ENCODE measurements at places on chromosomes 16 and 17.

DNA sequence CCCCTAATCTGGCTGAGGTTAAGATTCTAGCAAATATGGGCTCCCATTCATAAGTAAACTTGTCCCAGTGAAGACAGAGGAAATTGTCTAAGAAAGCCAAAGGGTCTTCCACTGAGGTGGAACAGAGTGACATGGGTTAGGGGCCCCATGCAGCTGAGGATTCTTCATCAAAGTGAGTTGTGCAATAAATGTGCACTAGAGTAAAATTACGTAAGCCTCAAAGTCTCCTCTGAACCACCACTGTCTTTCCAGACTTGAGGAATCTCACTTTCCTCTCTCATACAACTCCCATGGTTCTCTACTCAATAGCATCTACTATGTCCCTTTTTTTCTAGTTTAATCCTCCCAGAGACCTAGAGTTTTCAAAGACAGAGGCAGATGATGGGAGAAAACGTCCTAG lies 132.4 kb downstream of the CA10 start:
- DNase-seq = no peak

GRCh38 chr16:86142801-86143236 lies 243.9 kb downstream of the IRF8 start:
- DNase-seq = no peak

- no peak for DNase-seq
These were observed 131.7 kb downstream of the RGS9 start for GRCh38 chr17:65268832-65269231.

GRCh38 chr17:68133346-68134045 lies 98.0 kb downstream of the KPNA2 start:
- DNase-seq = no peak

DNA sequence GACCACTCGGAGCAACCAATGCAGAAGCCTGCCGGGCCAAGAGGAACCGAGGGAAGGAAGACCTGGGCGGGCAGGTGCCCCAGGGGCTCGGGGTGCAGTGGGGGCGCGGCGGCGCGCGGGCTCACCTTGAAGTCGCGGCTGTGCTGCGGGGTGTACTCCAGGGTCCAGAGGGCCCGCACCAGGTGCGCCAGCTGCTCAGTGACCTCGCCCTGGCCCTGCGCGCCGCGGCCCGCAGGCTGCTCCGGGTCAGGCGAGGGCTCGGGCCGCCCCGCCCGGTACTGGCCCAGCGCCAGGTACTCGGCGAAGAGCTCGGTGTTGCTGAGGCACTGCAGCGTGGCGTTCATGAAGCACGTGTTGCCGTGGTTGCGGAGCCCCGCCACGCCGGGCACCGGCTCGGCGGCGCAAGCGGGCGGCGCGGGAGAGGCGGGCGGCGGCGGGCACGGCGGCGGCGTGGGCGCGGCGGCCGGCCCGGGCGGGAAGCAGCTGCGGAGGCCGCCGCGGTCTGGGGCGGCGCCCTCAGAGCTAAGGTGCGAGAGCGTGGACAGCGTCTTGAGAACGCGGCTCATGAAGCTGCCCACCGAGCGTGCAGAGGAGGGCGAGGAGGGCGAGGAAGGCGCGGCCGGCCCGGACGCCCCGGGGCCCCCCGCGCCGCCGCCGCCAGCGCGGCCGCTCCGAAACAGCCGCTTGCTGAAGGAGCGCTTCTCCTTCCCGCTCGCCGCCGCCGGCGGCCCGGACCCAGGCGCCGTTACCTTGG lies 562 bp downstream of the USP31 start:
- peak; percentile 26 for DNase-seq

- DNase-seq = no peak
These were observed 12.8 kb upstream of the GNG13 start for GRCh38 chr16:813204-813915.

GRCh38 chr17:68584581-68585303 lies 16.4 kb downstream of the FAM20A start:
- DNase-seq = no peak

GRCh38 chr16:58411736-58412614 lies 19.7 kb downstream of the GINS3 start:
- no peak for DNase-seq

DNA sequence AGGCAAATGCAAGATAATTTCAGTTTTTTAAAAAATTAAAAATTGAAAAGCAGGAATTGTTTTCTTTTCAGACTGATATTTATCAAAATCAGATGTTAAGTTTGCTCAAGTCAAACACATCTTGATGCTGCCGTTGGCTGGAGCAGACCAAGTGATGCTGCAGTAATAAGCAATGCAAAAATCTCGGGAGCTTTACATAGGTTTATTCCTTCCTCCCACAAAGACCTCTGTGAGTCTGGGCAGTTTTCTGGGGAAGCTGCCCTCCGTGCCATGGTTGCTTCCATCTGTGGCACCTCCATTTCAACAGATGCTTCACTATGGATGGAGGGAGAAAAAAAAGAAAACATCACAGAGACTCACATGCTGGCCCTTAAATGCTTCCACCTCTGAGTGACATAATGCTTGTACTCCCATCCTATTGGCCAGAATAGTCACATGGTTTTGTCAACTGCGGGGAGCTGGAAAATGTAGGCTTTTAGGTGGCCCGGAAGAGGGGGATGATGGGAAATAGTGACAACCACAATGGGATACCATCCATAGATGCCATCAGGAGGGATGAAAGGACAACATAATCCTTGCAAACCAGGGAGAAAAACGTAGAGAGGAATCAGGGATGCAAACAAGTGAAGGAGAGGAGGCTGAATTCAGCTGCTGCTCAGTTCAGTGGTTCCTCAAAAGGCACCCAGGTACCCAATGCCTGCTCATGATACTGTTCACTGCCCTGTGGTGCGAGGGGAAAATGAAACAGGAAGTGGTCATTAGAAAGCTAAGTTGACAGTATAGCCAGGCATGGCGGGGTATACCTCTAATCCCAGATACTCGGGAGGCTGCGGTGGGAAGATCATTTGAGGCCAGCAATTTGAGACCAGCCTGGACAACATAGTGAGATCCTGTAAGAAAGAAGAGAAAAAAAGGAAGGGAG lies 13.5 kb upstream of the ERCC4 start:
- DNase-seq = no peak

GRCh38 chr17:40707745-40708144 lies 4.2 kb upstream of the KRT24 start:
- DNase-seq = no peak

GRCh38 chr16:53503991-53504663 lies 1.1 kb upstream of the AKTIP start:
- no peak for DNase-seq

DNA sequence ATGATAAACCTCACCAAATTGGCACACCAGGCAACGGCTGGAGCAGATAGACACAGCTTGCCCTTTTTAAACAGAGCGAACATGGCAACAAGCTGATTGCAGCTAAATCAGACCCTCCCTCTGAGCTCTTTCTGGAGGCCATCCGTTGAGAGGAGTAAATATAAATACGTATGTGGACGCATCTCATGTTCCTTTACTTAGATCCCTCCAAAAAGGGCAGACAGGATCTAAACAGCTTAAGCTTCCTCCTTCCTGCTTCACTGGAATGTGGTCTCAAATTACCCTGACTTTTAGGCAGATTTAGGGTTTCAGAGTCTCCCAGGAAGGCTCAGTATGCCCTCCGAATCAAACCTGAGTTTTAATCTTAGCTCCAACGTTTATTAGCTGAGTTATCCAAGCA lies 204.7 kb upstream of the GOT2 start:
- no peak for DNase-seq

DNA sequence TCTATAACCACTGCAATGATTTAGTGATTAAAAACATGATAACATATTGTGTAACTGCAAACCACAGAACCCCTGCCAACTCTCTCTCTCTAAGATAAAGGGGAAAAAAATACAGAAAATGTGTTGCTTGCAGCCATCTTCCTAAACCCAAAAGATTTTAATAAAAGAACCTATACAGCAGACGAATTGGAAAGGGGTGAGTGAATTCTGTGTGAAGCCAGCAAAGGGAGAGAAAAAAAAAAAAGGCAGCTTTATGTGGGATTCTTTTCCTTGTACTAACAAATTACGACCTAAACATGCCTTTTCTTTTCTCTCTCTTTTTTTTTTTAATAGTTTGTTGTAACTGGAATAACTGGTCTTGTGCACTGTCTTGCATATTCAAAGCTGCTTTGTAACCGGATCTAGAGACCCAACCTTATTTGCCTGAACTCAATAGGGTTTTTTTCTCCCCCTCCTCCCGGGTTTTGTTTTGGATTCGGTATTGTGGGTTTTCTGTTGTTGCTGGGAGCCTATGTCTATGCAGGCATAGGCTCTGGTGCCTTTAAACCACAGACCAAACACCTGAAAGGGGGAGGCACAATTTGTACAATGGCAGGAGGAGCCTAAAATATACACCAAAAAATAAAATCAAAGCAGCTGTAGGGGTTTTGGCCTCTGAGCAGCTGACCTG lies 7.0 kb upstream of the ZFHX3 start:
- no peak for DNase-seq

DNA sequence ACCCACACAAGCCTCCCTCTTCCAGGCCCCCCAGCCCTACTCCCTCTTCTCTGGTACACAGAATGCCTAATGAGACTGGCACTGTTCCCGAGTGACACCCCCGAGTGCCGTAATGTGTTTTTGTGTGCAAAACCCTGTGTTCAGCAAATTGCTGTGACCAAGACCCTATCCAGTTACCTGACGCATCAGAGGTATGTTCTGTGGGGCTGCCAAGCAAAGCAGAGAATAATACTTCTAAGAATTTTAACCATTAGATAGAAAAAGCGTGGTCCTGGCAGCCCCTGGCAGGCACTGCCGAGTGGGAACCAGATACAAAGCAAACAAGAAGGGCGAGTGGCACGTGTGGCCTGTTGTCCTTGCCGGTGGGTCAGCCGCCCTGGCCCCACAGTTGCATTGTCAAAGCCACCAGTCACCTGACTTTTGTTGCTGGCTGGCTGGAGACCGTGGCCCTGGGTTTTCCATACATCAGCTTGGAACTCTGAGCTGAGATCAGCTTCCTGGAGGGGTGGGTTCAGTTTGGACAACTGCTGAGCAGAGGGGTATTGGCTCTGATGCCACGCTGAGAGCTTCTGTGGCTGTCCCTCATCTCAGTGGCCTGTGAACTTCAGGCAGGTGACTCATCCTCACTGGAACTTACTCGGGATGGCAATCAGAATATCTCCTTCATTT lies 69.1 kb upstream of the BRD7 start:
- DNase-seq = no peak

DNA sequence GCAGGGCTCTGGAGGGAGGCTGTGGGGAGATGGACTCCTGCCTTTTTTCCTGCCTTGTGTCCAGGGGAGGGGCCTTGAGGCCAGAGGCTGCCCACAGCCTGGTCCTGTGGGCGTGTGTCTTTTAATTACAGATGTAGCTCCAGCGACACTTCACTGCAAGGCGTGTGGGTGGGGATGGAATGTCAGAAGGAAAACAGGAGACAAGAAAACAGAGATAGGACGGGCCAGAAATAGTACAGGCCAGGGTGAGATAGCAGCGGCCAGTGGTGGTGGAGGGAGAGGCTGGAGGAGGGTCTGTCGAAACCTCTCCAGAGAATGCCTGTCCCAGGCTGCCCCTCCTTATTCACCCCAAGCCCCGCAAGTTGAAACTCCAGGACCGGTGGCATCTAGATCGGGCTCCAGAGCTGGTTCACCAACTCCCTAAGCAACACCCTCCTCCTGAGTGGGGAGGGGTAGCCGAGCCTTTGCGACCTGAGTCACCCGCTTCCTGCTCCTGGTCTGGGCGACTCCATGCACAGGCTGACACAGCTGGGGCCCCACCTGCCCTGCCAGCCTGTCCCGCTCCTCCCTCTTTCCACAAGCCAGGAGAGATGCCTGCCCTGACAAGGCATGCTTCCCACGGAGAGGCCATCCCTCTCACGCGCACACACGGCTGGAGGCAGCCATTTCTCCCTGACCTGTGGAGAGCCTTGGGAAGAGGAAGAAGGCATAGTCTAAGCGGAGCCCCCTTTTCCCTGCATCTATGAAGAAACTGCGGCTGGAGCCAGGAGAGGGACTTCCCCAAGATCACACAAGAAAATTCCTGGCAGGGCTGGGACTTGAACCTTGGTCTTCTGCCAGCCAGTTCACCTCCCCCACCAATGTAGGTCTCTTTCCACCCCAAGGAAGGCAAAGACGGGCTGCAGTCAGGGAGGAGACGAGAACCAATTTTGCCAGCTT lies 6.6 kb upstream of the JUP start:
- no peak for DNase-seq

DNA sequence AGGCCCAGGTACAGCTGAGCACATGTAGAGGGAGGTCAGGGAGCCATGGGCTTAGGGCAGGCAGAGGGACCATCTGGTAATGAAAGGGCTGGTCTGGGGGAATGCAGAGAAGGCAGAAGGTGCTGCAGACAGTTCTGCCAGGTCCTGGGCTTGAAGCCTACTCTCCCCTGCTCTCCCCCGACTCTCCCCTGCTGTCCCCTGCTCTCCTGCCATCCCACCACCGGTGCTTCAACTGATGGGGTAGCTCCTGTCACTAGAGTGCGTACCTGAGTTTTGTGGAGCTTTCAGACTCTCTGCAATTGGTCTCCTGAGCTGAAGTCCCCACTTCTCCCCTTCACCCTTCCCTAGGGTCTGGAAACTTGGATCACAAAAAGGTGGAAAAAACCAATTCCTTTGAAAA lies 37.3 kb upstream of the PHOSPHO1 start:
- no peak for DNase-seq

DNA sequence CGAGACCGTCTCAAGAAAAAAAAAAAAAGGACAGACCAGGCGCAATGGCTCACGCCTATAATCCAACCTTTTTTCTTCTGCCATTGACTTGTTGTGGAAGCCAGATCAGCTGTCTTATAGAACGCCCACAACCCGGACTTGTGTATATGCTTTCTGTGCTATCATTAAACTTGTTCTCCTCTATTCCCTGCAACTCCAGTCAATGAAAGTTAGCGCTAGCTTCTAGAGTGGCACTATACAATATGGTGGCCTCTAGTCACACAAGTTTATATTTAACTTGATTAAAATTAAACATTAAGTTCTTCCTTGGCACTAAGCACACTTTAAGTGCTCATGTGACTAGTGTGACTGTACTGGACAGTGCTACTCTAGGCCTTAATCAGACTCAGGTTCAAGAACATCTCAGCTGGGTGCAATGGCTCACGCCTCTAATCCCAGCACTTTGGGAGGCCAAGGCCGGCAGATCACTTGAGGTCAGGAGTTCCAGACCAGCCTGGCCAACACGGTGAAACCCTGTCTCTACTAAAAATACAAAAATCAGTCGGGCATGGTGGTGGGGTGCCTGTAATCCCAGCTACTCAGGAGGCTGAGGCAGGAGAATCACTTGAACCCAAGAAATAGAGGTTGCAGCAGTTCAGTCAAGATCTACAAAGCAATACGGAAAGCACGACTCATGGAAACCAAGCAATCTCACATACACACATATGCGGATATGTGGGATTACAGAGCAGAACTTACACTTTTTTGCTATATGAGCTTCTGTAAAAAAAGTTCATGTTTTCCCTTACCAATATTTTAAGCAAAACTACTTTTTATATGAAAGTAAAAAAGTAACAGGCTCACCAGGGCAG lies 18.8 kb upstream of the GLG1 start:
- no peak for DNase-seq

Data from NCI-H1436 (cell line).